Astrocyte (in vitro differentiated cells and primary cell): ENCODE measurements at places on chromosomes 4 and X. TPM values are rescaled to one million over a fixed set of nuclear protein-coding genes. Genes with fewer than 3 reads are reported as not detected.

DNA sequence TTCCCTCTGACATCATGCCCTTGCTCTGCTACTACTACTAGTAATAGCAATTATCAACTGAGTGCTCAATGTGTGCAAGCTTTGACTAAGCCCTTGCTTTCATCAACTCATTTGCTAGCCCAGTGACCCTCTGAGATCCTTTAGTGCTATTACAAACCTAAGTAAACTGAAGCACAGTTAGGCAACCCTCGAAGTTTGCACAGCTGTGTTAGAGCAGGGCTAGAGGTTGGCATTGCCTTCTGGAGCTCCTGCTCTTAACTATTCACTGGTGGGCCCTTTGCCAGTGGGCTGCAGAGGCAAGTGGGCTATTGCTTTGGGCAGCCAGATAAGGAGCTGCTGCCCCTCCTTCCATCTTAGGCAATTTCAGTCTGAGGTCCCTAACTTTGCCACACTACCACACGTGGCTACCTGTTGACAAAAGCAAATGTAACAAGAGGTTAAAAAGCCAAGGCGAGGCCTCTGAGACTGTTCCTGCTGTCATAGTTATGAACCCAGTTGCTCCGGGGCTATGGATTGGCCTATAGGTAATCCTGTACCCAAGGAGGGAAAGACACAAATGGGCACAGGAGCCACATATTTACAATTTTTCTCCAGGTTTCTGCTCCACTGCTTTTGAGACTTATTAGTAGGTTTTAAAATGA is 41.5 kb upstream of the ANKRD50 start:
- DNase-seq = no peak

- DNase-seq = peak; percentile 20
These were observed 66.4 kb downstream of the ARAP2 start for GRCh38 chr4:36177946-36178345.

GRCh38 chr4:99815597-99816011 is 1.0 kb upstream of the DAPP1 start:
- DNase-seq = no peak

DNA sequence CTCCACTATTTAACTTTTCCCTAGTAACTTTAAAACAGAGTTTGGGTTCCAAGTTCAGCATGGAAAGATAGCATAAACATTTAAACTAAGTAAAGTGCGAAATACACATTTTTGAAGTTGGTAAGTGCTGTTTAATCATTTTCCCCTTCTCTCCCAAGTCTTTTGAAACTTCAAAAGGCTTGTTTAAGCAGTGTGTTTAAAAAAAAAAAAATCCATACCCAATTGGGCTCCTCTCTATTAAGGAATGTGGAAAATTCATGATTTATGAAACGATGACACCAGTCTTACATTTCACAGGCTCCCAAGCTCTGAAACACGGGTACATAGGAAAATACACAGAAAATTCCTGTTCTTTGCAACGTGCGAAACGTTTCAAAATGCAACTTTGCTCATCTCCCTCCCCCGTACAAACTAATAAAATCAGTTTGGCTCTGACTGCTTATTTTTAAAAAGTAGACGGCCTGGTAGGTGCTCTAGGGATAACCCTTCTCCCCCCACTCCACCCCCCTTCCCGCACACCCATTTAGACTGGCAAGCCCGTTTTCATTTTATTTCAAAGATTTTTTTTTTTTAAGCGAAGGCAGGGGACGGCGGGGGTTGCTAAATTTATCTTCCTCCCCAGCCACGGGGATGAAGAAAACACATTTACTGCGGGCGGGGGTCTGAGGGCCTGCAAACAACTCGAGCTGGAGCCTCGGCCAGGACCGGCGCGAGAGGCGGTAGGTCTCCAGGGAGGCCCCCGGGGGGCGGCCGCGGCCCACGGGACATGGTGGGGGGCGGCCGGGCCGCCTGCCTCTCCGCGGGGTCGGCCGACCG is 786 bp upstream of the ZFX start:
- DNase-seq = peak; percentile 55

Gene FAM13A
- 12.0 and 13.1 TPM in 2 replicates for total RNA-seq

Gene GPC3
- total RNA-seq = 2.7 and 8.2 TPM in 2 replicates

Gene ERCC6L
- total RNA-seq = 0.55 and 1.0 TPM in 2 replicates
